ENCODE measurements at places on chromosomes 12 and 14. TPM values are rescaled to one million over a fixed set of nuclear protein-coding genes. Genes with fewer than 3 reads are reported as not detected.
A peak's percentile ranks its signal among the peaks of the same experiment; 100 is the strongest.

FZD10 gene
- not detected for total RNA-seq

- no peak for DNase-seq
Observed at GRCh38 chr12:12919666-12920435, 28.5 kb downstream of the GPRC5A start.

TSPAN19 gene
- total RNA-seq: not detected

DNA sequence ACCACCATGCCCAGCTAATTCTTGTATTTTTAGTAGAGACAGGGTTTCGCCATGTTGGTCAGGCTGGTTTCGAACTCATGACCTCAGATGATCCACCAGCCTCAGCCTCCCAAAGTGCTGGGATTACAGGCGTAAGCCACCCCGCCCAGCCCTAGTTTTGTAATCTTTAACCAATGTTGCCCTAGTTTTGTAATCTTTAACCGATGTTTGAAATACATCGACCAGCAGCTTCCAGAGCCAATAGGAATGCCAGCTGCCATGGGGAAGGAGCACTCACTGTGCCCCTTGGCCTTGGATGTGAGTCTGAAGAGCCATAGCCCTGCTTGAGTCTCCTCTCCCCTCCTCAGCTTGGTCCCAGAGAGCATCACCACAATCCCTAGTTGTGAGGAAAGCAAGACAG lies 209.3 kb upstream of the RGS6 start:
- no peak for DNase-seq

HVCN1 gene
- total RNA-seq: 3.5 TPM

IGF1 gene
- total RNA-seq: 20.1 TPM

GRCh38 chr14:70006699-70007098 lies 127.5 kb downstream of the SMOC1 start:
- DNase-seq: peak; percentile 22

INSM2 gene
- not detected for total RNA-seq

DNA sequence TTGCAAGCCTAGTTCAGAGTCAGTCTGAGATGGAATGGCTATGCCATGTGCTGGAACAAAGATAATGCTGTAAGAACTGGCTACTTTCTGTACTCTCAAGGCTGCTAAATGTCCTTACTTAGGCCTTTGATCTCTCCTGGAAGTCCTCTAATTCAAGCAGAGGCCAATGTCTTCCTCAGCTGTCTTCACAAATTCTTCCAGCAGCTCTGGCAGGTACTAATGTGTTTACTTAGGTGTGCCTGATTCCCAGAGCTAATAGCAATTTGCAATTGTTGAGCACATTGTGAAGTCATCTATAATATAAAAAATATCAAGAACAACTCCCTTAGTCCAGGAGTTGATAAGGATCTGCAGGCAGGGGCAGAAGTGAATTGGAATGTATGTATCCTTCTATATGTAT lies 3.8 kb upstream of the MYF5 start:
- no peak for DNase-seq

DNA sequence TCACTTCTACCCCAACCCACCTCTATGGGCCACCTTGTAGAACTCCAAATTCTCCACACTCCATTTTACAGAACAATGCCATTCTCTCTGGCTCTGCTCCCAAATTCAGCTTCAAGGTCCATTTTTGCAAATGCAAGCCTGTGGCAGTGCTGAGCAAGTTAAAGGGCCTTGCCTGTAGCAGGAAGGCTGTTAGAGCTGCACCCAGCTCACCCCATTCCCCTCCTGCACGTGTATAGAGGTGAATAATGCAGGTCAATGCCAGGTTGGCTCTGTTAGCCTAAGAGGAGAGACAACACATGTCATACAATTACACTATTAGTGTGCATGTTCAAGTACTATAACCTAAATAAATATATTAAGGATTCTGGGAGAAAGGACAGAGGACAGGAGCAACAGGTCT lies 120.4 kb downstream of the TBX5 start:
- no peak for DNase-seq

GRCh38 chr12:79681008-79681590 lies 9.7 kb downstream of the PAWR start:
- no peak for DNase-seq

PTPN6 gene
- total RNA-seq: 7.0 TPM

ALDH2 gene
- 168 TPM for total RNA-seq

- DNase-seq: no peak
Observed at GRCh38 chr14:62468946-62469345, 576.3 kb downstream of the KCNH5 start.

DNA sequence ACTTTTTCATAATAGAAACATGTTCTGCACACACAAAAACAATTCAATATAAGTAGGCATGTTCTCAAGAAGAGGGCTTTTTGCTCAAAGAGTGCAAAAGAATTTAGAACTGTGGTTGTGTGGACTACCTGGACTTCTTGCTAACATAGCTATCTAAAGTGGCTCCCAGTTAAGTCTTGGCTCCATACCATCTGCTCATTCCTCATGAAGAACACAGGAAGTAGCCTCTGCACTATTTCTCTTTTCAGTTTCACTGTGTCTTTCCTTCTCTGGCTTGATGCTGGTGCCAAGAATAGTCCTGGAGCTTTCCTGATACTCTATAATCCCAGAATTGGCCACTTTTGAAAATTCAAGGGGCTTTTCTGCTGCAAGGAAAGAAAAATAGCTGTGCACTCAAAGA lies 127.4 kb downstream of the CCER1 start:
- DNase-seq: no peak

DNA sequence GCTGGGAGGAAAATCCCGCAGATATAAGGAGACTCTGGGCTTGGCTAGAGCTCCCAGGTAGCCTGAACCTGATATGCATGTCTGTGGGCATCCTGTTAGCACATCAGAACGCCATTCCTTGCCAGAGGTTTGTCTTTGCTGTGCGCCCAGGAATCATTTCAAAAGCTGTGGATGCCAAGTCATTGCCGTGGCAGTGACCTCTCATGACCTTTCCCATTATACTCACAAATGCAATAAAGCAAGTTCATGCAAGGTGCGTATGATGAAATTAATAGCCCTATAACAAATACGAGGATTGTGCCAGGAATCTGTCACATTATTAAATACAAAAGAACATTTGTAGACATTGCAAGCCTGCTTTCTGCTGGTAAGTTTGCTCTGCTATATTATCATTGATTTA lies 229.1 kb upstream of the PELI2 start:
- DNase-seq: no peak

ANAPC5 gene
- total RNA-seq: 53.4 TPM

- DNase-seq: no peak
Observed at GRCh38 chr14:90625445-90625844, 190.8 kb downstream of the TTC7B start.

DNA sequence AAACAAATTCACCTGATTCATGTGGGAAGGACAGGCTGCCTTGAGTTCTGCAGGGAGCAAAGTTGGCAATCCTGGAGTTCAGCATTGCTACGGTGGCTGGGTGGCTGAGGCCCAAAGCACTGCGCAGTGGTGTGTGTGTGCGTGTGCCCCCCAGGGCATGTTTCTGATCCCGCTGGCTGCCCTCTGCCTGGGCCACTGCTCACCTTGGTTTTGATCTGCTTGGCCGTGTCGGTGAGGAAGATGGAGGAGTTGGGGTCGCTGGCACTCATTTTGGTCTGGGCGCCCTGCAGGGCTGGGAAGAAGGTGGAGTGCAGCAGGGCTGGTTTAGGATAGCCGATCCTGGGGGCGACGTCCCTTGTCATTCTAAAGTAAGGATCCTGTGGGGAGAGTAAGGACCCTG lies 19.1 kb downstream of the SLC25A47 start:
- no peak for DNase-seq

GRCh38 chr12:127811988-127812387 lies 455.0 kb upstream of the TMEM132C start:
- no peak for DNase-seq

MUCL1 gene
- total RNA-seq: not detected

- DNase-seq: no peak
Observed at GRCh38 chr12:119695034-119695433, 27.1 kb downstream of the PRKAB1 start.

RPGRIP1 gene
- not detected for total RNA-seq

SLC4A8 gene
- 0.86 TPM for total RNA-seq

LGR5 gene
- not detected for total RNA-seq

DNA sequence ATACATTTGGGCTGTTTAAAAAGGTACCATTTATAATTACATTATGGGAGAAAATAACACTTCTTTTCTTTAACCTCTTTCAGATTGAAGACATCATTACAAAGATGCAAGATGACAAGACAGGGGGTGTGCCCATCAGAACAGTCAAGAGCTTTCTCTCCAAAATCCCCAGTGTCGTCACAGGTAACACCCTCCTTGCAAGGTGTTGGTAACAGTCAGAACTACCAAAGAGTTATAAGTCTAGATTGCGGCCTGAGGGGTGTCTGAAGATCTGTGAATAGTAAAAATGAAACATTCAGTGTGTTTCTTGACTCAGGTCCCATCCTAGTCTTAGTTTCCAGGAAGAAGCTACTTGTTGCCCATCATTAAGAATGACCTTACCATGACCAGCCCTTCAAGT lies 419.8 kb downstream of the RGS6 start:
- DNase-seq: no peak

GRCh38 chr14:75222208-75222701 lies 45.8 kb upstream of the TMED10 start:
- DNase-seq: no peak

C14orf180 gene
- total RNA-seq: 67.8 TPM

SLC6A12 gene
- 2.7 TPM for total RNA-seq

DEPDC4 gene
- 0.62 TPM for total RNA-seq

RBP5 gene
- 0.62 TPM for total RNA-seq

- DNase-seq: no peak
Observed at GRCh38 chr14:34204774-34205173, 253.9 kb upstream of the EGLN3 start.

DNA sequence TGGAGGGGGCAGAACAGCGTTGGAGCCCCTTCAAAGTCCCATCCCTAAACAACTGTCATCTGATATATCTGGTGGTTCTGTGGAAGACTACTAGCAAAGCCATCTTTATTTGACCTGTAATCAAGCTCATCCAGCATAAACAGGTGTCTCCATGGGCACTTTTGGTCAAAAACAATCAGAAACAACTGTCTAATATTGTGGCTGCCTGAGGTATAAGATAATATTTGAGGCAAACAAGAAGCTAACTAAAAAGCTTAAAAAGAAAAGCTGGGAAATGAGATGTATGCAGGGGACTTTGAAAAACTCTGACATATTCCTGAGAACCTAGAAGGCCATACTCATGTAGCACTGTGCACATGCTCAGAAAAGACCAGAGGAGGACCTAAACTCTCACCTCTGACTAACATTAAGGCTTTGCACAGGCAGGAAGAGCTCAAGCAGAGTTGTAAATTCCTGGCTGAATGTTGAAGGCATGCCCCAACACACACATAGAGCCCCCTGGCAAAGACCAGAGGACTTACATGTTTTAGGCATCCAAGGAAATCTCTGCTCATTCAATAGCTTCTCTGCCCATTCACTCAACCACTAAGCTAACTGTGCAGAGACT lies 27.2 kb upstream of the AP4S1 start:
- DNase-seq: no peak

GRCh38 chr14:99454246-99454645 lies 26.4 kb downstream of the SETD3 start:
- no peak for DNase-seq

TMPRSS12 gene
- not detected for total RNA-seq

TAS2R13 gene
- total RNA-seq: 1.0 TPM

DNA sequence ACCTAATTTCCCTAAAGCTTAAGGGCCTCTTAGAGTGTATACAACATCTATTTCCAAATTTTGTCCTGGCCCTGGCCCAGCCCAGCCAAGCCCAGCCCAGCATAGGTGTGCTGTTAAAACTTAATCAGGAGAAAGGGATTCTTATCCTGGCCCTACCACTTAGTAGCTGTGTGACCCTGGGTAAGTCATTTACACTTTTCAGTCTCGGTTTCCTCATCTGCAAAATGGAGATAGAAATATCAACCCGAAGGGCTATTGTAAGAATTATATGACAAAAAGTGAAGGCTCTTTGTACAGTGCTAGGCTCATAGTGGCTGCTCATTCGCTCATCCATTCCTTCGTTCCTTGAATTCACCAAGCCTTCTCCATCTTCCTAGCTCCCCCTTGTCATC lies 442 bp downstream of the ERG28 start:
- no peak for DNase-seq

ADAMTS20 gene
- total RNA-seq: not detected

DNA sequence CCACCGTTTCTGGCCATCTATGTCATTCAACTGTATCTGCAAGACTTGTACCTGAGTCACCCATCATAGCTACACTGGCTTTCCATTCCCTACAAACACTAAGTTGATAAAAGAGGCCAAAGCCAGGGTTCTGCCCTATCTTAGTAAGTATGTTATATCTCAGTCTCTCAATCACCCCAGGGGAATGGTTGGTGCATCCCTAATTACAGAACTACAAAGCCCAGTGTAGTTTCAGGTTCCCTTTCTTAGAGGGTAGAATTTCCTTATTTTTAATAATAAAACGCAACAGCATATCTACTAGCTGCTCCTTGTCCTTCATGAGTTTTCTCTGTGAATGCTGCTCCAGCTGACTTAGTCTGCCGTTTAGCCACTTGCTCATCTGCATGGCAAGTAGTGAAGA lies 57.6 kb downstream of the ST8SIA1 start:
- no peak for DNase-seq

DNA sequence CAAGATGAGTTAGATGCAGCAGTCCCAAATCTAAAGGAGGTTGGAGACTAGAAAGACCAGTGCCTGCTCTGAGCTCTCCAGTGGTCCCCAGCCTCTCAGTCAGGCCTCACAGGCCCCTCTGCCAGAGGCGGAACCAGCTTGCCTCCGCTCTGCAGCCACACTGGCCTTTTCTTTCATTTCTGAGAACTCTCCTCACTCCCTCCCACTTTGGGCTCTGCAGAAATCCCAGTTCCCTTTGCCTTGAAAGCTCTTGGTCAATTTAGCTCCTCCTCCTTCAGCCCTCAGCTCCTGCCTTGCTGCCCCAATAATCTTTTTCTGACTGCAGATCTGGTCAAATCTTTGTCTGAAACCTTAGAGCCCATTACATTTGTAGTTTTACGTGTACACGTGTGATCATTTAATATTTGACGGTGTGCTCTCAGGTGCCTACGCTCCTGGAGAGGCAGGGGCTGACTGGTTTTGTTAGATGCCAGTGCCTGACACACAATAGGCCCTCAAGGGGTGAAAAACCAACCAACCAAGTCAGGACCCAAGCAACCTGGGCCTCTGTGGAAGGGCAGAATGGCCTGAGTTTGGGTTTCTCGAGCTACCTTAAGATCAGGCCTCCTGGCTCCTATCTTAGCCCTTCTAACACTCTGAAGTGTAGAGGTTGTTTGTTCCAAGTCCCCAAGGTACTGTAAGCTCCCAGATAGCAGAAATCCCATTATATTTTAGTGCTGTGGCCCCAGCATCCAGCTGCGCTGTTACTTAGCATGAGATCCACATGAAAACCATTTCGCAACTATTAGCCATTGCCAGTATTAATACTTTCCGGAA lies 1.1 kb upstream of the NUDT4 start:
- DNase-seq: peak; percentile 82

DNA sequence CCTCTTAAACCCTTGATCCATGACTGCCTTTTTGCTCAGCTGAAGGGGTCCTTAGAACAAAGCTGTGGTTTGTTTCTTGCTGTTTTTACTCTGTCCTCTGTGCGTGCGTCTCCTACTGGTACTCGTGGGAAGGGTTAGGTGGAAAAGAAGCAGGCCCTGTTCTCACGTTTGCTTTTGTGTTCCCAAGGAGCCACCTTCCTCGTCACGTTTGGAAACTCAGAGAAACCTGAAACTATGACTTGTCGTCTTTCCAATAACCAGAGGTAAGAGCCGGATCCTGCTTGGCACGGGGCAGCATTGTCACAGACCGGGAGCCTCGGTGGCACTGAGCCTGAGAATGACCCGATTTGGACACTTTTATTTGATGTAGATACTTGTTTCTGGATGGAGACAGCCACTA lies 13.1 kb downstream of the ZFYVE21 start:
- no peak for DNase-seq

KRT72 gene
- total RNA-seq: not detected

GRCh38 chr12:98856897-98857540 lies 211.9 kb downstream of the APAF1 start:
- no peak for DNase-seq
